ENCODE measurements at places on chromosomes 2 and 18.

GRCh38 chr2:137539336-137539735 lies 424.9 kb upstream of the HNMT start:
- DNase-seq, result no peak

DNA sequence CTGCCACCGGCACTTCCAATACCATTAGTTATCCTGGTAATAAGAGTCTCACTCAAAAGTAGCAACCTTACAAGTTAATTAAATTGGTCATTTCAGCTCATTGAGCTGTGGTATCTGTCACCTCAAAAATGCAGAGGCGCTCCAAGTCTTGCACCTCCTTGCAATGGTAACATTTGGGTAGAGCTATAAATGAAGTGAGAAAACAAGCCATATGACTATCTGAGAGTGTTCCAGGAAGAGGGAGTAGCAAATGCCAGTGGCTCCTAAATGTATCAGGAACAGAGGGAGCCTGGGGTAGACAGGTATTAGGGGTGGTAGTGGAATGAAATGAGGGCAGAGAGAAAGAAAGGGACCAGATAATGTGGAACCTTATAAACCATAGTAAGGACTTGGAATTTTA lies 6.0 kb upstream of the ZSCAN30 start:
- DNase-seq, result no peak

- DNase-seq, result no peak
Measured at GRCh38 chr18:6718267-6718666, 11.2 kb upstream of the ARHGAP28 start.

DNA sequence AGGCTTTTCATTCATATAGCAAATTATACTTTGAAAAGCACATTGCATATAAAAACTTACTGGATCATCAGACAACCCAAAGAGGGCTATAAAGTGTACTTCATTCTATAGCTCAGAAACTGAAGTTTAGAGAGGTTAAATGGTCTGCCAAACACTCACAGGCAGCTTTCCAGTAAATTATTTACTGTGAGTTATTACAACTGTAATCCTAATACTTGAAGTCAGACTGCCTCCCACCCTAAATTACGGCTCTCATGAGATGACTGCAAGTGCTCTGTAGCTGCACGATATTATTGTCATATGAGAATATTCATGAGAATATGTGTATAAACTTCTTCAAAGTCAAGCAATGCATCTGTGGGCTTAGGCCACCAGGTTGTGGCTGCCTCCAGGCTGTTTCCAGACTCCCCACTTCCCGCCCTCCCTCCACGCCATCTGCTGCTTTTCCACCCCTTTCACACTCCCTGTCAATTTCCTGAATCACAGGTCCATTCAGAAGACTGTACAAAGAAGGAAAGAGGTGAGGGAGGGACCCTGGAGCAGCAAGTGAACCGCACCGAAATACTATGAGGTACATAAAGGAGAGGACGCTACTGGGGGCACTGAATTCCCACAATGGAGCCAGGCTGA lies 111.1 kb upstream of the SPOPL start:
- no peak for DNase-seq

DNA sequence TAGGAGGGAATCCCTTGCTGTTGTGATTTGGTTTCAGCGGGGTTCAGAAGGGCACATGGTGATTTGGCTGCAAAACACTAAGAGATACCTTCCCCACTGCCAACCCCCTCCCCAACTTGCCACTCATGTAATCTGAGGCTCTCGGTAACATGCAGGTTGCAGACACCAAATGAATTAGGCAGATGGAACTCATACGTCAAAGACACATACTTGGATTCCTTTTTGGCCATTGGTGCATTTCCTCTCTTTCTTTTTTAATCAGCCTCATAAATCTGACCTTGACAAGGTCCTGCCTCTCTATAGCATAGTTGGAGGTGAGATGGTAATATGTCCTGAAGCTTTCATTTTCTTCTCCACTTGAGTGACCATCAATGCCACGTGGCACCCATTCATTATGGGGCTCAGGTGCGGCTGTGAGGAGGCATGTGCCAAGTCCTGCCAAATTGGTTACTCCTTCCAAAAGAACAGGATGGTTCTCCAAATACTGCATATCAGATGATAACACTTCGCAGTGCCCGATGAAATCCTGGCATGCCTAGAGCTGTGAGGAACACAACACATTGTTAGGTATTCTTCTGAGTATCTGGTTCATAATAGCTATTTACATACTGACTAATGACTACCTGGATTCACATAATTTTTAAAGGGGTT lies 8.3 kb upstream of the TMEM178A start:
- no peak for DNase-seq

- no peak for DNase-seq
Measured at GRCh38 chr2:173874003-173874893, 90.9 kb downstream of the SP3 start.

- no peak for DNase-seq
Measured at GRCh38 chr2:12054956-12055618, 308.7 kb downstream of the LPIN1 start.

GRCh38 chr2:239008677-239009588 lies 161.0 kb downstream of the TWIST2 start:
- no peak for DNase-seq

- no peak for DNase-seq
Measured at GRCh38 chr2:217075268-217076057, 215.6 kb upstream of the TNP1 start.

DNA sequence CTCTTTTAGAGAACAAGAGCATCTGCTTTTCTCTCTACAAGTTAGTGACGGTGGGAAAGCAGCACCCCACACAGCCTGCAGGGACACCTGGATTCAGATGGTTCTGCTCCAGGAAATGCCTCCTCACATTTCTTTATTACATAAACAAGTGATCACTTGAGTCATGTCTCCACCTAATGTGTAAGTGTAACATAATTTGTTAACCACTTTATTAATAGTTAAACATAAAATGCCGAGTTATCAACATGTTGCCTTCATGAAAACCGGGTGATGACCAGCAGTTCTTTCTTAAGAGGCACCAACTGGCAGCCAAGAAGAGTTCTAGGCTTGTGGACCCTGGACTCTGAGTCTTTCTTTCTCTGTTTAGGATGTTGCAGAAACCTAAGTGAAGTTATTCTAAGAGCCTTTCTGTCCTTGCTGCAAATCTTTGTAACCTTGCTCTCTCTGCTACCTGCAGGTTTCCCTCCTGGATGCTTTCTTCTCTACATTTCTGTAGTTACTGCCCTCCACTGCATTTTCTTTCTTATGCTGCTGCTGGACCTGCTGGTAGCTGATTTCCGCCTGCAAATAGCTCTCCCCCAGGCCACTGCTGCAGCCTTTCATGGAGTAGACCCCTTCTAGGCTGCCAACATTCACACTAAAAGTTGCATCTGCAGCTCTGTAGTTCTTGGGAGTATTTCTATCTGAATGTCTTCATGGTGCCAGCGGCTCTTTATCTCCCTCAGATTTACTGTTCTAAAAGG lies 24.3 kb downstream of the UPP2 start:
- DNase-seq, result no peak

GRCh38 chr2:12716032-12716281 lies 779 bp upstream of the TRIB2 start:
- no peak for DNase-seq

DNA sequence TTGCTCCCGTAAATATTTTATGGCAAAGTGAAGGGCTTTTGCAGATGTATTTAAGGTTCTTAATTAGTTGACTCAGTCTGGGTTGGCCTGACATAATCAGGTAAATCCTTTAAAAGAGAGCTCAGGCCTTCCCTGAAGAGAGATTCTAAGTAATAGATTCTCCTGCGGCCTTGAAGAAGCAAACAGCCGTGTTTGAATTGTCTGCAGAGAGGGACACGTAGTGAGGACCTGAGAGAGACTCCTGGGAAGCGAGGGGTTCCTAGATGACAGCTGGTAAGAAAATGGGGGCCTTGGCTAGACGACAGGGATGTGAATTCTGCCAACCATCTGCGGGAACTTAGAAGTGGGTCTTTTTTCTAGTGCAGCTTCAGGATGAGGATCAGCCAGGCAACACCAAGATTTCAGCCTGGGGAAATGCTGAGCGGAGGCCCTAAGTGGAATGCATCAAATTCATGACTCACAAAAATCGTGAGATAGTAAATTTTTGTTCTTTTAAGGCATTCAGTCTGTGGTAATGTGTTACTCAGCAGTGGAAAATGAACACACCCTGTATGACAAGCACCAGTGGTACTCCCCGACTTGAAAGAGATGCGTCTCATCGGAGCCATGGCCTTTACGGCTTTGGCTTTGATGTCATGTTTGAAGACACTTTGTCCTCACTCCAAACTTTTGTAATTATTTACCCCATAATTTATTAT lies 62.1 kb upstream of the SMIM21 start:
- no peak for DNase-seq

DNA sequence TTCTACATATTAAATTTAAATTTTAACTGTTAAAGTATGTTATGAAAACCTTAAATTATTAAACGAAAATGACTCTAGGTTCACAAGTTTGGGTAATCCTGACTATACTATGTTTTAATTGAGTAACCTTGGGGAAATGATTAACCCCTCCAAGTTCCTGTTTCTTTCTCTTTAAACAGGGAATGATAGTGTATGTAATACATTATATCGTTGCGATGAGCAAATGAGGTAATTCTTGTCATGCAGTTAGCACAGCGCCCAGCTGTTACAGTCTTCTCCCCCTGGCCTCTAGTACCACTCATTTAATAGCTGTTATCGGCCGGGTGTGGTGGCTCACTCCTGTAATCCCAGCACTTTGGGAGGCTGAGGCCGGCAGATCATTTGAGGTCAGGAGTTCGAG lies 80.4 kb downstream of the MTA3 start:
- no peak for DNase-seq

DNA sequence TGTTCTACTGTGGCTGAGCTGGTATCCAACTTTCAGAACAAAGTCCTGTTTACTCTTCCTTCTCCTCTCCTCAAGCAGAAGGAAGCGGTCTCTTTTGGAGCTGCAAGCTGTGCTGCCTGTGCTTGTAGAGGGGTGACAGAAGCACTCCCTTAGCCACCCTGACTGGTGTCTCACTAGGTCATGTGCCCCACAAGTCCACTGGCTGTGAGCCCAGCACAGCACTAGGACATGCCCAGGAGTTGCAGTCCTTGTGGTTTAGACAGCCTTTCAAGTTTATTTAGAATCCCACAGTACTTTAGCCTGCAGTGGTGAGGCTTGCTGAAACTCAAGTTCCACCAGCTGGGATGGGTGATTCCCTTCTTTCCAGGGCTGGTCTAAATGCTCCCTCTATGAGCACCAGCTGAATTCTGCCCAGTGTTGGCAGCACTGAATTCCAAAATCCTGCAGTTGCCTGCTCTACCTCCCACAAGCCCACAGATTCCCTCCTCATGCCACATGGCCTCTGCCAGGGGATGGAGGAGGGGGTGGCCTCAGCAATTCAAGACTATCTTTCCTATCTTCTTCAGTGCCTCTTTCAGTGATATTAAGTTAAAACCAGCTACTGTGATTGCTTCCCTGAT lies 61.2 kb downstream of the CCDC85A start:
- DNase-seq, result no peak

DNA sequence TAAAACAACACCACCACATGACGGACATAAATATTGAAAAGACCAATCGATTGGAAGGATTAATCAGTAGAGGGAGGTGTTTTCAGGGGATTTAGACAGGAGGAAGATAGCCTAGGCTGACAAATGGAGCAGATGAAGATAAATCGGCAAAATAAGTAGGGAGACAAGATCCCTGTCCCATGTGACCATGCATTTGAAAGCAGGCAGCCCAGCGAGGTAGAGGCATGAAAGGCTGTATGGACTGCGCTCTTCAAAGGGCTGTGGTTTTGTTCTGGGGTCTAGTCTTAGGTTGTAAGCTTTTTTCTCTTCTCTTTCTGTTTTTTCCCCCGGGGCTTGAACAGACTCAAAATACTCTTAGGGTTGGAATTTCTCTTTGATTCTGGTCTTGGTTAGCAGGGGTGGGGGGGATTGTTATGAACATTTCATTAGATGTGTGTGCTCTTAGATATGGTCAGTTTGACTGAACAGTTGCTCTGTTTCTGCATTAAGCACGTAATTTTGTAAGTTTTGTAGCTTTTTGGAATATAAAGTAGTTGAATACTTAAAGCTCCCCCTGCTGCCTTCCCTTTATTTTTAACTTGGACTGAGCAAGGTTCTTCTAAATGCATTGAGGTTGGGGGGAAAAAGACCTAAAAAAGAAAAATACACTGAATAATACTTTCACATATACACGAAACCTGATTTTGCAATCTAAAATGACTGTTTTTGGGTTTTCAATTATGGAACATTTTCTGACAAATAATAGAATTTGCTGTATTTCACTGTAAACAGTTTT lies 32.2 kb downstream of the ZNF532 start:
- DNase-seq, result no peak

DNA sequence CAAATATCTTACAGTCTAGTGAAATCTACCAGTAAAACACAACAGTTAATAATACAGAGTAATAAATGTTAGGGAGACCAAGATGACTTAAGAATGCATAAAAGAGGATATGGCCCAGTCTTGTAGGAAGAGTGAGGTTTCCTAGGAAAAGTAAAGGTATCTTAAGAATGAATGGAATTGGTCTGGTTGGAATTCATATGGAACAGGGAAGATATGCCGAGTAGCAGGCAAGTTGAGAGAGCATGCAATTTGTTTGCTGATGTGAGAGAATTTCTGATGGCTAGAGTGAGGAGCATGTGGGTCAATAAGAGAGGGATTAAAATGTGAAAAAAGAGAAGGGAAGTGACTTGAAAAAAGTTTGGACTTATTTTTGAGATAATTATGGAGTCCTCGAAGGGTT lies 512.9 kb upstream of the ZEB2 start:
- DNase-seq, result no peak

DNA sequence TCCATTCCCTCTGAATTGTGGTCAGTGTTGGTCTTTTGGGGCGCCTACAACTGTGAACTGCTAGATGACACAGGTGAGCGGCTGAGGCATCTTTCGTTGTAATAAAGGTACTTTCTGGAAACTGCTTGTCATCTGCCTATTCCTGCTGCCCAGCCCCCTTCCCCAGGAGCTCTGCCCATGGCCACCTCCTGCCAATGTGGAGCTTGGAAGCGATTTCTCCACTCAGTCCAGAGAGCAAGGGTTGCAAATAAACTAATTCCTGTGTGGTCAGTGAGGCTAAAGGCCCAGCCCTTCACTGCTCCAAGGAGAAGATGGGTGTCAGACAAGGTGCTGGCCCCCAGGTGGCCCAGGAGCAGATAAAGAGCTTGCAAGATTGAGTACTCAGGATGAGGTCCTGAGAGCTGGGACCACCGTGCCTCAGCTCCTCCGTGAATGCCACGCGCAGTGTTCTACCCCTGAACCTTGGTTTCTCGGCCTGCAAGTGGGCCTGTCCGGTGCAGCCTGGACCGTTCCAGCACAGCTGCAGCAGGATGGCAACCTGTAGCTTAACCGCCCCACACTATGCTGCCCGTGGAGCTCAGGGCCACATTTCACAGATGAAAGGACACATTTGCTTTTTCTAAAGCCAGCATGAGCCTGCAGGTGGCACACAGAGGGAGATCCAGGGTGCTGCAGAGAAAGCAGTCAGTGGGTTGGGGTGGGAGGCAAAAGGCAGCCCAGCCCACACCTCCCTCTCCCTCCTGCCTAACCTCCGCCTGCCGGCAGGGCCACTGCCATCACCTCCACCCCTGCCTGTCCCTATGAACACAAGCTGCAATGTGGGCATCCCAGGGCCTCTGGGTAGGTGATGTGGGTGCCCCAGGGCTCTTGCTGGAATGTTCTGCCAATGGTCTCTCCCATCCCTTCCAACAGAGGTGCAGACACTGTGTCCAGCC lies 78.7 kb upstream of the OTOF start:
- no peak for DNase-seq

- no peak for DNase-seq
Measured at GRCh38 chr2:120020554-120020953, 7.7 kb downstream of the EPB41L5 start.

GRCh38 chr2:240172071-240172895 lies 31.8 kb upstream of the OTOS start:
- no peak for DNase-seq

GRCh38 chr2:135925571-135925970 lies 49.3 kb upstream of the MCM6 start:
- DNase-seq, result no peak

- DNase-seq, result no peak
Measured at GRCh38 chr2:227612546-227613271, 1.9 kb downstream of the SCYGR3 start.
